Activated naive CD8-positive, alpha-beta T cell treated with anti-CD3 and anti-CD28 coated beads, Interleukin-2, amount 50 U/mL, for 16 hours (primary cell): ENCODE measurements at places on chromosomes 7 and 10.

GRCh38 chr10:113381981-113382509 is 170.8 kb upstream of the HABP2 start:
- DNase-seq, result no peak

DNA sequence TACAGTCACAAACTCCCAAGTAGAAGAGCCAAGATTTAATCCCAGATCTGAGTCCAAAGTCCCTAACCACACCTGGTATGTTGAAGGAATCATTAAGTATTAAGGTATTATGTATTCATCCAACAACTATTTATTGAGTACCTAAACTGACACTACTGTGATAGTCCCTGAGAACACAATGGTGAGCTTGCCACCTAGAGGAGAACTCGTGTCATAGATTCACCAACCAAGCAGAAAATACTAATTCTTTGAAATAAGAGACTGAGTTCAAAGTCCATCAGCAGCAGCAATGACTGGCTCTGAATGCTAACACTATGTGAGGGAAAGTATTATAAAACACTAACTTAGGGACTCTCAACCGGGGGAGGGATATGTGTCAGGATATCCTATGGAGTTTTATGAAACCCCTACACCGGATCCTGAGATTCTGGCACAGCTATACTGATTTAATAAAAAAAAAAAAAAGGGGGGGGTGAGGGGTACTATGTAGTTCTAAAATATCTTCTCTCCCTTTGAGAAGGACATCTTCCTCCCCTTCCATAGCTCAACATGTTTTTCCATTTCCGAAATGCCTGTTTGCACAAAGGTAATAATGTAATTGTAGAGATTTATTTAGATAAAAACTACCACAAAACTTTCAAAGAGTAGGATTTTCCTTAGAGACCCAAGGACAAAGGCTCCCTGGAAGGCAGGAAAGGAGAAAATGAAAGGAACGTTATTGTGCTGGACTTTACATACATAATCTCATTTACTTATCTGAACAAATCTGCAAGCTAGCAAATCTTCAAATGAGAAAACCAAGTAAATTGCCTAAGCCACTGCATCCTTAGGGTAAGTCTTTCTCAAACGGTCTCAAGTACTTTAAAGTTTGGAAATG is 1.6 kb downstream of the NCOA4 start:
- DNase-seq, result no peak

GRCh38 chr7:154371424-154371823 is 319.2 kb downstream of the DPP6 start:
- DNase-seq, result no peak

- DNase-seq, result no peak
These were observed 6.7 kb downstream of the KCP start for GRCh38 chr7:128903621-128904361.

- peak; percentile 57 for DNase-seq
These were observed 56.7 kb downstream of the MKI67 start for GRCh38 chr10:128069351-128070051.

DNA sequence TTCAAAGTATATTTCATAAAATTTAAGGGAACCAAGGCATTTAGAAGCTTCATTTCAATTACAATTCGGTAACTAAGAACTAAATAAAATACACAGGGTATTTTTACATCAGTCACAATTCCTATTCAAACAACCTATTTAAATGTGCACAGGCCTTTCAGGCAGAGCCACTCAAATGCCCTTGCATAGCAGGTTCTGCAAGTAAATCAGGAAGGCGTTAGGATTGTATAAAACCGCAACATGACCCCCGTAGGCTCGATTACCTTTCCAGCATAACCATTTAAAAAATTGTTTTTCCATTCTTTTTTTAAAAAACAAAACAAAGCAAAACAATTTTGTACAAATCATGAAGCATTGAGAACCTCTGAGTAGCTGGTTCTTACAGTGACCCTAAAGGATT is 289.9 kb upstream of the SP8 start:
- DNase-seq, result no peak
